T-helper 1 cell (primary cell): ENCODE measurements at places on chromosomes 12 and 14.

- DNase-seq = no peak
Measured at GRCh38 chr12:52070185-52070925, 577 bp downstream of the ATG101 start.

- no peak for DNase-seq
Measured at GRCh38 chr12:52130711-52131110, 51.2 kb downstream of the SMIM41 start.

GRCh38 chr14:73744874-73745529, 30.8 kb upstream of the PNMA1 start:
- no peak for DNase-seq

DNA sequence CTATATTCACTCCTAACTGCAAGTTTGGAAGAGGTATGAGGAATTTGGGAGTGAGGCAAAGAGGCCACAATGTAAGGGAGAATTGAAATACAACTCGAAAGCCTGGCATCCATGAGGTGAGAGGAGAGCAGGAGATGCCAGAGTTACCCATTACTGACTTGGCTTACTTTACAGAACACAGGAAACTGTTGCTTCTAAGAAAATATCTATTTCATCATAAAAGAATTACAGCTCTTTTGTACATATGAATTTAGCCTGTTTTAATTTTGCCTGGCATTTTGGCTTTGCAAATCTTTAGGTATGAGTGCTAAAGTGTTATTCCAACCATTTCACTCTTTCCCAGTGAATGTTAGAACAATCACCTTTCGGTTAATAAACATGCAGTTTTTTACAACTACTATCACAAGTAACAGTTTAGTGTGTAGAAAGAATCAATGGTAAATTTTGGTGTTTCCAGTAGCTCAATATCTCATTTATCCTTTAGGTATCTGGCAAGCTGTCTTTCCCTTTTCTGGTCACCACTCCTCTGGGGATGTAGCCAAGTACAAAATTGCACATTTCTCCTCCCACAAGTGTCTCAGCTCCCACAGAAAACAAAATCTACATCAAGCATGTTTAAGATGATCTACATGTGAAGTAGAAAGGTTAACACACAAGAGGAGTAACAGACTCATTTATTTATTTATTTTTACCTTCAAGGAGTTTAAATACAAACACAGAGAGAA, 196.6 kb upstream of the DCN start:
- no peak for DNase-seq

- DNase-seq = no peak
Measured at GRCh38 chr14:26872515-26873361, 274.9 kb upstream of the NOVA1 start.

- no peak for DNase-seq
Measured at GRCh38 chr14:34355584-34356263, 106.3 kb downstream of the SPTSSA start.

DNA sequence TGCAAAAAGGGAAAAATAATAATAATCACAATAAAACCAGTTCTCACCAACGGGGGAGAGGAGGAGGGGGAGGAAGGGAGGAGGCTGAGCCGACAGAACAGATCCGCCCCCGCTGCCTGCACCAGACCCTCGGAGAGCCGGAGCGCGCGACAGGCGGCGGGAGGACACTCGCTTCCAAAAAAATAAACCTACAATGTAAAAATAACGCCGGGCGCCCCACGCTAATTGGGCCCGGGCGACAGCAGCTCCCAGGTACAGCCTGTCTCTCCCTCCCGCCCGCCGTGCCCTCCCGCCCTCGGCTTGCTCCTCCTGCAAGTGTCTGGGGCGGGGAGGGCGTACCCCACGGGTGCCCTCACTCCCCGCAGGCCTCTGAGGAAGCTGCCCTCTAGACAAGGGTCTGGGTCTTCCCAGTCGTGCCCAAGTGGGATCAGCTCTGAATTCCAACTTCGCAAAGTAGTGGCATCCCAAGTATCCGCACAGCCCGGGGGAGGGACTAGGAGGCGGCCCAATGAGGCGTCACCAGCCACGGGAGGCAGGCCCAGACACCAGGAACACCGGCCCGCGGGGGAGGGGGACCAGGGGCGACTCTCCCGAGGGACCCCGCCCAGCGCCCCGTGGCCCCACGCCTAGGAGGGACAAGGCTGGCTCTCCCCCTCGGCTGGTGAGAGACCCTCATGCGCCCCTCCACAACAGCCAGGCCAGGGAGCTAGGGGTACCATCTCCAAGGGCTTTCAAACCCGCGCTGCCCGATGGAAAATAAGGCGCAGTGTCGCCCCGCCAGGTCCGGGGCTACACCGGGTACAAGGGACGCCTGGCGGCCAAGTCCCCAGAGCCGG, 1.0 kb downstream of the NCOR2 start:
- peak; percentile 61 for DNase-seq

DNA sequence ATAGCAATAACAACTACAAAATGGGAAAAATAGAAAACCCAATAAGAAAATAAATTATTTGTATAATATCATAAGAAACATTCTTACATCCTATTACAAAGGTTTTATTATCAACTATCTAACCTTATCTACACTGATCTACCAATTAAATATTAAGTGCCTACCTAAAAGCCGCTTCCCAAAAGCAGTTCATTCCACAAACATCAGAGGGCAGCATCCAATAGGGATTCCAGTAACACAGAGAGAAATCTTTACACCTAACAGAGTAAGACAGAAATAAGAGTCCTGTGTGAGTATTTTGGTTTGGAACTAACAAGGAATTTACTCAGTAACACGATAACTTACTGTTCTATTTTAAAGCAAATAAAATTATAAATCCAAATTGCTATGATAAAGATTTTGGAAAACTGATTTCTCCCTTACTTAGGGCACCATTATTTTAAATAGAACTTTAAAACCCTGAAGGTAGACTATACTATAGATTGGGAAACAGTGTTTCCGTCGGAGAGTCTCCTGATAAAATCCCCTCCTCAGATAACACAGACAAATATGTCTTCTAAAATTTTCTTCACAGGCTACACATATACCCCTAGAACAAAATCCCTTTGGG, 15.0 kb downstream of the GXYLT1 start:
- DNase-seq = no peak

DNA sequence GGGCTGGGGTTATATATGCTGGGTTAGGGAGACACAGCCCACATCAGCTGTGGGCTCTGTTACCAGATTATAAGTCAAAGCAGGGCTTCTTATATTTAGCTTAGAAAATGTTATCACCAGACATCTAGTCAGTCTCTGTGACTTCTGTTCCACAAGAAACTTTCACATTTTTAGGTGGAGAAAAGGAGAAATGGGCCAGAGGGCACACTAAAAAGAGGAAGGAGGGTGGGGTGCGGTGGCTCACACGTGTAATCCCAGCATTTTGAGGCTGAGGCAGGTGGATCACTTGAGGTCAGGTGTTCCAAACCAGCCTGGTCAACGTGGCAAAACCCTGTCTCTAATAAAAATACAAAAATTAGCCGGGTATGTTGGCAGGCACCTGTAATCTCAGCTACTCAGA, 28.0 kb upstream of the SLC38A1 start:
- DNase-seq = no peak

DNA sequence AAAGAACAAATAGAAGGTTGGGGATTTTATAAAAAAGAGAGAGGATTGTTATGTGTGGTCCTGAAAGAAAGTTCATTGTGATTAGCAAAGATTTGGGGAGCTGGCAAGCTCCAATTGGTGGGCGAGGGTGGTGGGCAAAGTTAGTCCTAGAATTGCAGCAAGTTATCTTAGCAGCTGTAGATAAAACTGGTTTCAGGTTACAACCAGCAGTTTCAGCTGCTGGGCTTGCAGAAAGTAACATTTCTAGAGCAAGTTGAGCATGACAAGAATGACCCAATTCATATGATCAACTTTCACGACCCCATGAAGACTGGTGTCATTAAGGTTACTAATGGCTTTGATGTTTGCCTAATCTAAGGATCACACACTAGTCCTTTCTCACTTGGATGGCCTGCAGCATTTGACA, 177.9 kb upstream of the NUDT4 start:
- DNase-seq = no peak

- DNase-seq = no peak
Measured at GRCh38 chr12:34405286-34406227, 383.3 kb downstream of the ALG10 start.

DNA sequence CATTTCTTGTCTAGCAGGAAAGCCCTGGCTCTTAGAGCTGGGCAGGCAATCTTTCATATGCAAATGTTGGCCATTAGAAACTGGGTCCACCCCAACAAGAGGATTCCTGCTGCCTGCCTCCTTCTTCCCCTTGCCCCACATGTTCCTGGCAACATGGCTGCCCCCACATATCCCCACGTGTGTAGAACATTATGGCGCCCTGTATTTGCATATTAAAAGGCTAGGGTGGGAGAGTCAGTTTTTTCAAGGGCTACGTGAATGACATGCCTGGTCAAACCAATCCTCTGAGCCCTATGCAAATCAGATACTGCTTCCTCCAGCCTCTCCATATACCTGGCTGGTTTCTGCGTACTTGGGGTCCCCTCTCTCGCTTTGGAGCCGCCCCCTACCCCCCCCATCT, 514.0 kb downstream of the FUT8 start:
- no peak for DNase-seq

GRCh38 chr12:13186302-13186701, 10.2 kb upstream of the EMP1 start:
- DNase-seq = no peak

GRCh38 chr14:103737432-103738045, 21.9 kb downstream of the ZFYVE21 start:
- DNase-seq = no peak

- DNase-seq = peak; percentile 45
Measured at GRCh38 chr12:48988030-48988649, 10.0 kb downstream of the WNT1 start.

DNA sequence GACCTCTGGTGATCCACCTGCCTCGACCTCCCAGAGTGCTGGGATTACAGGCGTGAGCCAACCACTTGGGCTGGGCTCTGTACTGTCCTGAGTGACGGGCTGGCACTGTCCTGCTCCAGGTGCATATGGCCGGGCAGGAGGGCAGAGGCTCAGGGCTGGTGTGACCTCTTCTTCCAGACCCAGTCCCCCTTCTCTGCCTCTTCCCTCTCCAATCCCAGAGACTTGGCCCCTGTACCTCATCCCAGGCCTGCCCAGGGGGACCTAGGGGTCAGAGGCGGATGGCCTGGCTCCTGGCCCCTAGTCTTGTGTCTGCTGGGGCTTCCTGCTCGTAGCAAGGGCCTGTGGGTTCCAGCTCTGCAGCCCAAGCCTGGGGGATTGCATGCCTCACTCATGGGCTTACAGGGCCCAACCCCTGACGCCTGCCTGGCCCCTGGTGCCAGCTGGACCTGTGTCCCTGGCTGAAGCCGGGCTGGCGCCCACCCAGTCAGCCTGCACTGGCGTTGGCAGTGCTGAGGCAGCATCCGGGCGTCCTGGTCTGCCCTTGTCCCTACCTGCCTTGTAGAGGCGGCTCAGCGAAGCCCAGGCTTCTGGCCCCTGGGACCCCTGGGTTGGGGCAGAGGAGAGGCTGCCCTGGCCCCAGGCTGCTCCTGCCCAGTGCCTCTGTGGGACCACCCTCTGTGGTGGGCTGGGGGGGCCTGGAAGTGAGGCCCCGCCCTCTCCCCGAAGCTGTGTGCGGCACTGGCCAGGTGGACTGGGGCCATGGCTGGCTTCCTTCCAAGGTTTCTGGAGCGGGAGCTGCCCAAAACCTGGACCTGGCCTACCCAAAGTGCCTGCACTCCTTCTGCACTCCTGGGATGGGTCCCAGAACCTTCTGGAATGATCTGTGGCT, 4.3 kb downstream of the TEDC1 start:
- no peak for DNase-seq

DNA sequence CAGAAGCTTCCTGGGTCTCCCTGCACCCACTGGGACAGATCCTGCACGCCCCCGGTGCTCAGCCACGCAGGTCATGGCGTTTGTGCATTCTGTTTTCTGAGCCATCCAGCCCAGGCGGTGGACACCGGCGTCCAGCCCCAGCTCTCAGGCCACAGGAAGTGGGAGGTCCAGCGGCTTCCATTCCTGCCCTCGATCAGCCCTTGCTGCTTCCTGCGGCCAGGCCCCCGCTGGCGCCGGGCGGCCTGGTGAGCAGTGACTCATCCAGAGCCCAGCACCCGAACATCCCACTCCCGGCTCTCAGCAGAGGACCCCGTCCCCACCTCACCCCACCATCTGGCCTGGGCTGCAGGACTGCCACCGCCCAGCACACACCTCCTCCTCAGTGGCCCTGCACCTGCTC, 18.0 kb upstream of the NUDT14 start:
- no peak for DNase-seq

DNA sequence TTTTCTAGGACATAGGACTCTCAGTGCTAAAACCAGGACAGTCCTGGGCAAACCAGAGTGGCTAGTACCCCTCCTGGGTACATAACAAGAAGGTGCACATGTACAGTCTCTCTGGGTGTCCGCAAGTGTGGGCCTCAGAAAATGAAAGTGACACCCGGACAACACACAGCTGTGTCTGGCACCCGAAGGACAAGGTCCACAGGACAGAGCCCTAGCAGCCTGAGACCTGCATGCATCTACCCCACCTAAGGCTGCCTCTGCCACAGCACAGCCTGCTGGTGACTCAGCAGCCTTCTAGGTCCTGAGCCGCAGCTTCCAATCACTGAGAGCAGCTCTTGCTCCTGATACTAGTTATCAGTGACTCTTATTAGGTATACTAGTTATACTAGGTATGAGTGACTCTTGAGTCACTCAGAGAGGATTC, 784.1 kb upstream of the TBX3 start:
- DNase-seq = no peak

DNA sequence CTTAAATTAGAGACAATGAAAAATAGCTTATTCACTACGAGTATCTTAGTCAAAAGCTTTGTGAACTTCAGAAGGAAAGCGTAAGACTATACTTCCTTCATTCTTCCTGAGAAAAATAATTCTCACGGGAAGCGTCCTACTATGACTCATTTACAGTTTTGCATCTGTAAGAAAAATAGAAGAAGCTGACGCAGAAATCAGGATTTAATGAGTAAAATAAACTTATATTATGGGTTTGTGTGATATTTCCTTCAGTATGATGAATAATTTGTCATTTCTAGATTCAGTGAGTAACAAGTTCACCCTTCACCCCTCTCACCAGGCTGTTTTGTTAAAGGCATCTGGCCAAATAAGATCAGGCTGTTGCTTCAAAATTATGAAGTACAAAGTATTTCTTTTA, 17.8 kb upstream of the PDE3A start:
- no peak for DNase-seq

- DNase-seq = no peak
Measured at GRCh38 chr12:11540615-11541310, 108.7 kb upstream of the ETV6 start.

DNA sequence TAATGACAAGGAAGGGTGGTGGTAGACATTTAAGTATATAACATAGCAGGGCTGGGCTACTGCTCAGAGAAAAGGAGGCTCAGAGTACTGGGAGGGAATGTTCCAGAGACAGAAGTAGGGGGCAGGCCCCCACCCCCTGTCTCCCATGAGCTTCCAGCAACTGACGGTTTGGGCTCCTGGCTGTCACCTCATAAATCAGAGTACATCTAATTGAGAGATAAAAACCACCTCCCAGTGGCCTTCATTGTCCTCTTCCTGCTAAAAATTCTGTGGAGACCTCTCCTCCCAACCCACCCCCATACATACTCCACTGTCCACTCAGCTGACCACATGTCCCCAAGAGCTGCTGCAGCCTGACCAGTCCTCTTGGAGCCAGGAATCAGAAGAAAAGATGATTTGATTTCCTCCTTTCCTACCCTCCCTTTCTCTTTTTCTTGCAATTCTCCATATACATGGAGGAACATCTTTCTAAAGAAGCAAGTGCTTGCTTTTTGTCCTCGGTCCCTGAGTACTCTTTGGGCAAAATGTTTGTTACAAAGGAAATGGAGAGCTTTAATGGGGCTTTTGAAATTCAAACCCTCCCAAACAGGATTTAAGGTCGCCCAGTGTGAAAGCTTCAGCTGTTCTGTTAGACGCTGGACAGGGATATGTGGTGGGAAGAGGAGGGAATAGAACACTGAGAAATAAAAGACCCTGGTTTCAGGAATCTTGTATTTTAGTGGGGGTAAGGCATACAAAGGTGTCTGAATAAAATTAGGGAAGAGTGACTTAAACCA, 16.4 kb upstream of the KCNA5 start:
- DNase-seq = no peak
